Cortex of kidney (tissue), 1 donor: ENCODE measurements at places on chromosomes 6 and 20.

GRCh38 chr6:74598462-74599393 lies 607.1 kb downstream of the COL12A1 start:
- no peak for DNase-seq

DNA sequence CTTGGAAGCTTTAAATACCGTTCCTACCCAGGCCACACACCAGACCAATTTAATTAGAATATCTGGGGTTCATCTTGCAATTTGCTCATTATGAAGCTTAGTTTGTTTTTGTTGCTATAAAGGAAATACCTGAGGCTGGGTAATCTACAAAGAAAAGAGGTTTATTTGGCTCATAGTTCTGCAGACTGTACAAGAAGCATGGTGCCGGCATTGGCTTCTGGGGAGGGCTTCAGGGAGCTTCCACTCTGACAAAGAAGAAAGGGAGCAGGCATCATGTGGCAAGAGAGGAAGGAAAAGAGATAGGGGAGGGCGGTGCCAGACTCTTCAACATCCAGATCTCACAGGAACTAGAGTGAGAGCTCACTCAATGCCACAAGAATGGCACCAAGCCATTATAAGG lies 73.6 kb downstream of the RNF182 start:
- DNase-seq, result no peak

- no peak for DNase-seq
Observed at GRCh38 chr6:11309947-11310665, 77.6 kb upstream of the NEDD9 start.

- no peak for DNase-seq
Observed at GRCh38 chr6:20058121-20058905, 154.0 kb downstream of the MBOAT1 start.

DNA sequence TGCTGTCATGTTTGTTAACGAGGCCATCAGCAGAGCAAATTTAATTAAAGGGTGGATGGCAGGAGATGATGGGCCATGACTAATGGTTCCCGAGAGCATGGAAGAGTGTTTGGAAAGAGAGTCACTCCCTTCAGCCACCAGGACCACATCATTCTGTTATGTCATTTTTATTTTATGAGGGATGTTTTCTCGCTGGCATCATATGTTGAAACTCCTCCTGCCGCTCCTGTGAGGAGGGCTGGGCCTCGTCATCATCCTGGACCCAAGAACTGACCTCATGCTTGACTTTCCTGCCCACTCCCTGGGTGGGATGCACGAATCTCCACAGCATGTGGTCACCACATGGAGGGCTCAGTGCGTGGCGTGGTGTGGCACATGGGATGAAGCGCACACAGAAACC lies 86.4 kb upstream of the FRMD1 start:
- no peak for DNase-seq

DNA sequence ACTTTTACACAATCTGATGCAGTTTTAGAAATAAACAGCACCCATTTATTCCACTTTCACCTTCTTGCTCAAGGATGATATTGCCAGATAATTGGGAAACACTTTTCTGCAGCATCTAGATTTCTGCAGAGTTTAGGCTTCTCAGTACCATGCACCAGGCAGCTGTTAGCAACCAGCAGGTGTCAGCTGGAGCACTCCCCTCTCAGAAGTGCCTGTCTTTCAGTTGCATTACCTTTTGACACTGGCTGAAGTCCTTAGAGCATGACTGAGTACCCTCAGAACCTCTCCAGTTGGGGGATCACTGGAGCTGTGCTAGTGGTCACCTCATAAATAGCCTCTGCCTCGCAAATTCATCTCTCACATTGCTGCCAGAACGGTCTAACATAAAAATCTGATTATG lies 91.2 kb downstream of the DNAH8 start:
- no peak for DNase-seq

- DNase-seq, result no peak
Observed at GRCh38 chr6:119340796-119341487, 8.6 kb downstream of the MAN1A1 start.

- DNase-seq, result no peak
Observed at GRCh38 chr6:74439123-74439811, 743.3 kb downstream of the CD109 start.

GRCh38 chr6:169779092-169779815 lies 27.8 kb downstream of the ERMARD start:
- no peak for DNase-seq

DNA sequence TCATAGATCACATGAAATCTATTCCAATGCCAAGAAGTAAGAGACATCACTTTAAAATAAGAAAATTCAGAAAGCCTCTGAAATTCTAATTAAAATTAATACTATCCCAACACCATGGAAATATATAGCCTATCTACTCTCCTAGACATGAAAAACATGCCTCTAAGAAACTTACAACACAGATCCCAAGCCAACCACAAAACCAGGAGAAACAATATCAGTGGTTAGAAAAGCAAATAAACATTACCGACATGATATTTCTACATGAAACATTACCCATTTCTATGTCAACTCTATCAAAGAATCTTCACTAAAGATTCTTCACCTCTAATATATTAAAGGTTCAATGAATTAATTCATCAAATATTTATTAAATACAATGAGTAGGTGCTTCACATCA lies 4.8 kb downstream of the EPB41L2 start:
- DNase-seq, result no peak

GRCh38 chr6:111263837-111264236 lies 176.5 kb downstream of the SLC16A10 start:
- DNase-seq, result no peak

DNA sequence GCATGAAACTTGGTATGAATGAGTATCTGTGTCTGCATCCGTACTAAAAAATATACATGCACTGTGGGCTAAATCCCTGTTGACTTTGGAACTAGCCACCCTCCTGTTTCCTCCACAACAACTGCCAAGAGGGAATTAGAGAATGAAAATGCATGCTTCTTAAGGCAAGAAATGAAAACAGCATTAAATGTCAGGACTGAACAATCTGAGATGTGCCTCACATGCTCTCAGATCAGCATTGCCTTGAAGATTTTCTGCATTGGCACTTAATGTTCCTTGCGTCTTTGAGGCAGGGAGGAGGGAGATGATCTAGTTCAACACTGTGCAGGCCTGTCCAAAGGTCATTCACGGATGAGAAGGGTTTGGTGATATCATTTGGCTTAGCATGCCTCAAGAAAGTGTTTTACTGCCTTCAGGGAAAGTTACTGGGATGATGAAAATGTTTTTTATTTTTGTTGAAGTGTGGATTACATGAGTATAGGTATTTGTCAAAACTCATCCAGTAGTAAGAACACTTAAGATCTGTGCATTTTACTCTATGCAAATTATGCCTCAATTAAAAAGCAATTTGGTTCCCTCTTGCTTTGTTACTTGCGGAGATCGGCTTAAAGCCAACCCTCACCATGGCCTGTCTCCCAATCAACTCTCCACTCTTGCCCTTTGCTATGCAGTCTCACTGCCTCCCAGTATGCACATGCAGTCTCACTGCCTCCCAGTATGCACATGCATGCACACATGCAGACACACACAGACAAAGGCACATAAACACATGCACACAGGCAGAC lies 47.5 kb upstream of the RIN2 start:
- no peak for DNase-seq

DNA sequence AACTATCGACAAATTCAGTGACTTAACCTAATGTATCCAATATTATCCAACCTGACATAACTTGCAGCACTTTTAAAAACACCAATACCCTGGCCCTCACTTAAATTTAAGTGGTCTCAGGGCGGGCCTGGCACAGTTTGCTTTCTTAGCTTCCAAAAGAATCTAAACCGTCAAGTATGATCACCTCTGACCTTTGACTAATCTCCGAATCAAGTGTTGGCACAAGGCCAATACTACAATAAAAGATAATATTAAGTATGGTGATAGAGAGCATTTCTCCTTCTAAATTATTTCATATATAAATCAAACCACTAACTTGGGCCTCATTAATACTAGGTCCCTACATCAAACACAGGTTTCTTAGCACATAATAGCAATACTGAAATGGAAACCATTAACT lies 153.0 kb downstream of the PTPRK start:
- DNase-seq, result no peak

- no peak for DNase-seq
Observed at GRCh38 chr6:28140616-28141015, 1.1 kb upstream of the ZKSCAN8 start.

DNA sequence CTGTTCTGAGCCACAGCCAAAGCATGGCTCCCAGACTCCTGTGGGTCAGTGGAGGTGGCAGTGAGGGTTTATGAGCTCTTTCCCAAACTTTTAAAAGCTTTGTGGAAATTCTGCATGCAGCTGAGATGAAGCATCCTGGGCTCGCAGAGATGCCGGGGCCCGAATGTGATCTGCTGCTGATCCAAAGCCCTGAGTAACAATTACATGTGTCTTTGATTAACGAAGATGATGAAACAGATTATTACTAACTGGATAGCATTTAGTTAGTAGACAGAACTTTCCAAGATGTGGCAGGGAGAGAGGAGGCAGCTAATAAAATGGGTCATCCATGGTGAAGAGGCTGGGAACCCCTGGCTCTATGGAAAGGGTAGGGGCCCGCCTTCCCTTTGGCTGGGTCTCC lies 43.9 kb upstream of the MDFI start:
- DNase-seq, result no peak

- DNase-seq, result no peak
Observed at GRCh38 chr6:157861814-157862213, 38.8 kb downstream of the SNX9 start.

DNA sequence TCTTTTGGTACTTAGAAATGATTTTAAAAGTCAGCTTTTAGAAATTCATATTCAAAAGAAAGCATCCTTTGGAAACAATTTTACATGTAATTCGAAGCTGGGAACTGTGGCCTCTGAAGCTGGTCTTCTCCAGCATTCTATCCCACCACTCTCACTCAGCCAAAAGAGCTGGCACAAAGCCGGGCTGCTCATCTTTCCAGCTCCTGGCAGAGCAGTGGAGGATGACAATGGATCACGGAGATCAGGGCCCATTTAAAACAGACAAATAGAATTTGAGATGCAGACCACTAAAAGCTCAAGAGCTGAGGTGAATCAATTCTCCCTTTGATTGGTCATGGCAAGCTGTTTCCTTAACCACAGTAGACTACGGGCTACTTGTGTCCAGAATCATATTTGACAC lies 60.6 kb downstream of the OTOR start:
- no peak for DNase-seq

DNA sequence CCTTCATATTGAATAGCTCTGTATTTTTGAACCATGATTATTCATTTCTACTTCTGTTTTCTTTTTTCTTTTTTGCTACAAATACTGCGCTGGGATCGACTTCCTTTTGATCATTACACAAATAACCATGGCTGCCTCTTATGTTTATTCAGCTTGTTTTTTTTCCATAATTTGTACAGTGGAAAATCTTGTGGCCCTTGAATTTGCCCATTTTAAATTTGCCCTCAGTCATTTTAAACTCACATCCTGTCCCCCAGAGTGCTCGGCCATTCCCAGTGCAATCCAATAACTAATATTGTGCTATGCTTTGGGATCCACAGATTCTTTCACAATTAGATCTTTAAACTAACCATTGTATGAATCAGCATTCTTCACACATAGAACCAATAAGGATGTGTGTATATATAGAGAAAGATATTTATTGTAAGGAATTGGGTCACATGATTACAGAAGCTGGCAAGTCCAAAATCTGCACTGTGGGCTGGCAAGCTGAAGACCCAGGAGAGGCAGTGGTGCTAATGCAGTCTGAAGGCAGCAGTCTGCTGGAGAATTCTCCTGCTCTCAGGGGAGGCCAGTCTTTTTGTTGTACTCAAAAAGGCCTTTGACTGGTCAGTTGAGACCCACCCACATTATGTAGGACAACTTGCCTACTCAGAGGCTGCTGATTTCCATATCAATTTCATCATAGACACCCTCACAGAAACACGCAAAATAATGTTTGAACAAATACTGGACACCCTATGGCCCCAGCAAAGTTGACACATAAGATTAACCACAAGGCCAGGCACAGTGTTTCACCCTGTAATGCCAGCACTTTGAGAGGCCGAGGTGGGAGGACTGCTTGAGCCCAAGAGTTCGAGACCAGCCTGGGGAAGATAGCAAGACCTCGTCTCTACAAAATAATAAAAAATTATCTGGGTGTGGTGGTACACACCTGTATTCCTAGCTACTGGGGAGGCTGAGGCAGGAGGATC lies 147.1 kb downstream of the MTHFD1L start:
- DNase-seq, result no peak

GRCh38 chr6:42471142-42471541 lies 19.4 kb upstream of the TRERF1 start:
- no peak for DNase-seq

GRCh38 chr6:98041056-98041455 lies 758.0 kb upstream of the MMS22L start:
- no peak for DNase-seq

DNA sequence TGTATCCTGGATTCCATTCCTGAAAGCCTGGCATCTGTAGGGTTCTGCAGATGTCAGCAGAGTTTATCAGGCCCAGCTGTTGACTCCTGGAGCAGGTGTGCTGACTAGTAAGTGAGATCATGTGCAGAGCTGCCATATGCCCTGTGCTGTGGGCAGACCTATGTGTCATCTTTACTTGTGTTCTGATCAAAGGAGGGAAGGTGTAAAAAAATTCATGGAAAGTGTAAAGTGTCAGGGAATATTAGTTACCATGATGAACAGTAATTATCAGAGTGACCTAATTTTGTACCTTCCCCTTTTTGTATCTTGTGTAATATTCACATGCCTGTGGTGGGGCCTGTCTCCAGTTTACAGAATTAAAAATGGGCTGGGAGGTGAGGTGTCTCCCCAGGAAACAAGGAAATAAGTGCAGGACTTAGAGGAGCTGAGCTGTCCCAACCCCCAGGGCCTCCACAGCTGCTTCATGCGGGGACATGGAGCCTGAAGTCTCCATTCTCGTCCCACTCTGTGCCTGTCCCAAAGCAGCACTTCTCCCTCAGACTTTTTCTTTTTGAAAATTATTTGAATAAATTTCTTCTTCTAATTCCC lies 148.2 kb upstream of the GGTLC1 start:
- no peak for DNase-seq

- DNase-seq, result no peak
Observed at GRCh38 chr6:158068893-158069799, 87.5 kb downstream of the SYNJ2 start.

DNA sequence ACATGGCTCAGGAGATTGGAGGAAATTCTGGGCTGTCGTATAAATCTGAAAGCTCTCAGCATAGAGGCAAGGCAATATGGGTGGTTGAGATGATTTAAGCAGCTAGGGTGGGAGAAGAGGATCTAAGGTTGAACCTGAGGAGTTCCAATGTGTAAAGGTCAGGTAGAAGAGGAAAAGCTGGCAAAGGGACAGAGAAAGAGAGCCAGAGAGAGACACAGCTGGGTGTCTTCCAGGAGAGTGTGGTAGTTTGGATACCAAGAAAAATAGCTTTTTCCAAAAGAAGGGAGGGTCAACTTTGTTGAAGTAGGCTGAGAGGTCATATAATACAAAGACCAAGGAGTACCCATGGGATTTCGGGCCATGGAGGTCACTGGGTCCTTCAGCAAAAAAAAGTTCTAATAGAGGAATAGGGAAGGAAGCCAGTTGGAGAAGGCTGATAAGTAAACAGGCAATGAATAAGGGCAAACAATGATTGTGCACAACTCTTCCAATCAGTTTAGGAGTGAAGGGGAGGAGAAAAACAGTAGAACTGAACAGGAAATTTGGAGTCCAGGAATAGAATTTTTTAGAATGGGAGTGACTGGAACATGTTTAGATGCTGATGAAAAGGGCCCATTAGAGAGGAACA lies 135.1 kb downstream of the QRSL1 start:
- no peak for DNase-seq

- no peak for DNase-seq
Observed at GRCh38 chr6:75946146-75946831, 126.2 kb downstream of the IMPG1 start.
